WTC11 (cell line): ENCODE measurements at places on chromosomes 4 and X. TPM values are rescaled to one million over a fixed set of nuclear protein-coding genes. Genes with fewer than 3 reads are reported as not detected.

The FGB gene
- total RNA-seq = 2.0 to 3.5 TPM (median 2.3 TPM) in 3 replicates

- DNase-seq = no peak
These were observed 21.0 kb upstream of the JAKMIP1 start for GRCh38 chr4:6221301-6221850.

The F11 gene
- total RNA-seq = 1.6 to 1.9 TPM (median 1.6 TPM) in 3 replicates

- DNase-seq = no peak
These were observed 601.0 kb downstream of the TMA16 start for GRCh38 chr4:164095313-164096110.

DNA sequence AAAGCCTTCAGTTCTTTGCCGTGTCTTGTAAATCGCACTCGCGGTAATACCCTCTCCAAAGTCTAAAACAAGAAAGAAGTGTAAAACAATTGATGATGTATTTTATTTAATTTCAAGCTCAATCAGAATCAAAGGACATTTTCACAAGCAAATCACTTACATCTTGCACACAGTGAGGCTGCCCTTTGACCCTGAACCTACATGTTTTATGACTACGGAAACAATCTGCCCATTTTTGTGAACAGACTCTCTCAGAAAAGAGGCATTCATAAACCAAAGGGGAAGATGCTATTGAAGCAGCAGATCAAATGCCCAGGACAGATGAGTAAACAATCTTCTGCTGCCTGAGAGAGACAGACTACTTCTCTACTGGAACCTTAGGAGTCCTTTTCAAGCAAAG, 76.0 kb upstream of the DDX60 start:
- no peak for DNase-seq

GRCh38 chrX:40068048-40068447, 29.7 kb downstream of the BCOR start:
- no peak for DNase-seq

DNA sequence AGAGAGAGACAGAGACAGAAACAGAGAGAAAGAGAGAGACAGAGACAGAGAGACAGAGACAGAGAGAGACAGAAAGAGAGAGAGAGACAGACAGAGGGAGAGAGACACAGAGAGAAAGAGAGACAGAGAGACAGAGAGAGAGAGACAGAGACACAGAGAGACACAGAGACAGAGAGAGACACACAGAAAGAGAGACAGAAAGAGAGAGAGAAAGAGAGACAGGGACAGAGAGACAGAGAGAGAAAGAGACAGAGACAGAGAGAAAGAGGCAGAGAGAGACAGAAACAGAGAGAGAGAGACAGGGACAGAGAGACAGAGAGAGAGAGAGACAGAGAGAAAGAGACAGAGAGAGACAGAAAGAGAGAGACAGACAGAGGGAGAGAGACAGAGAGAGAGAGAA, 52.9 kb downstream of the CRLF2 start:
- DNase-seq = no peak

GRCh38 chr4:151484396-151485102, 75.6 kb downstream of the FHIP1A start:
- peak; percentile 36 for DNase-seq

GRCh38 chr4:47271291-47271690, 192.2 kb downstream of the COMMD8 start:
- DNase-seq = no peak

- no peak for DNase-seq
These were observed 13.0 kb upstream of the IRAK1 start for GRCh38 chrX:154032653-154033052.

DNA sequence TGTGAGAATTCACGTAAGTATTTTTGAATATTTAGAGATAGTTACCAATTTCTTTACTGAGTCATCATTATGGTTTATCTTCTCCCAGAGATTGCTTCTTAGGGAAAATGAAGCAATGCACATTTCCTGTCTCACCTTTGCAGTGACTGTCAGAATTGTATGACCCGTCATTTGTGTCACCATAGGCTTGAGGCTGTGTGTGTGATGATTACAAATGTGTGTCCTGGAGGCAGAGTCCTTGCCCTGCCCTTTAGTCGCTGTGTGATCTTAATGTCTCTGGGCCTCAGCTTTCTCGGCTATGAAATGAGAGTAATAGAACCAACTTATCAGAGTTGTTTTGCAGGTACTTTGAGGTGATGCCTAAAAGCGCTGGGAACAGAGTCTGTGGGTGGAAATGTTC, 13.9 kb downstream of the HCCS start:
- no peak for DNase-seq

GRCh38 chr4:5511791-5512190, 196.6 kb downstream of the EVC2 start:
- DNase-seq = no peak

The ZNF630 gene
- 1.3 to 2.1 TPM (median 1.9 TPM) in 3 replicates for total RNA-seq

DNA sequence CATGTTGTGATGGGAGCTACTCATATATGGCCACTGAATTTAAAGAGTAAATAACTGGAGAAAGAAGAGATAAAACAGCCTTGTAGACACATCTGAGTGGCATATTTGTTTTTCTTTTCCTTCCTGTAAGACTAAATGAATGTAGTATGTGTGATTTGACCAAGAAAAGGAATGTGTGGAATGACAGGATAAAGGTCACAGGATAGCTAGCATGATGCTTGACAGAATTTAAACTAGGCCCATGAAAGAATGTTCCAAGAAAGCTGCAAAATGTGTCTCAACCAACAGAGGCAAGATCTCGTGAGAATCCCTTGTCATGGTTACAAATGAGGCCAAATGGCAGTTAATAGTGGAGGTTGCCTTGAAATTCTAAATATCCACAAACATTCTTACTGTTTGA, 137.0 kb downstream of the KCNIP4 start:
- no peak for DNase-seq

- no peak for DNase-seq
These were observed 57.1 kb downstream of the COMMD8 start for GRCh38 chr4:47406408-47406807.

DNA sequence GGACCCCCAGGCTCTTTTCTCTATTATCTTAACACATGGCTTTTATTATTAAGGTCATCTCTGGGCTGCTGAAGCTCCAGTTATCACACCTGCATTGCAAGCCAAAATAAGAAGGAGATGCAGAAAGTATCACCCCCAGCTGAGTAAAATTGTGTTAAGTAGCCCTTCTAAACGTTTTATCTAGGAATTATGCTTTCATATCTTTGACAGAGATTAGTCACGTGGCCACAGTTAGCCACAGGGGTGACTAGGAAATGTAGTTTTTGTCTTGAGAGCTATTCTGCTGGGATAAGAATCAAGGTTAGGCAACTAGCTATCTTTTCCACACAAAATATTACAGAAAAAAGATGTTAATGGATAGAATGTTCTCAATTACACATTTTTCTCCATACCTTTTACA, 102.1 kb downstream of the ANXA3 start:
- no peak for DNase-seq

The ZNF595 gene
- 17.5 to 24.5 TPM (median 19.4 TPM) in 3 replicates for total RNA-seq

GRCh38 chrX:96440941-96441340, 243.7 kb upstream of the DIAPH2 start:
- DNase-seq = no peak

DNA sequence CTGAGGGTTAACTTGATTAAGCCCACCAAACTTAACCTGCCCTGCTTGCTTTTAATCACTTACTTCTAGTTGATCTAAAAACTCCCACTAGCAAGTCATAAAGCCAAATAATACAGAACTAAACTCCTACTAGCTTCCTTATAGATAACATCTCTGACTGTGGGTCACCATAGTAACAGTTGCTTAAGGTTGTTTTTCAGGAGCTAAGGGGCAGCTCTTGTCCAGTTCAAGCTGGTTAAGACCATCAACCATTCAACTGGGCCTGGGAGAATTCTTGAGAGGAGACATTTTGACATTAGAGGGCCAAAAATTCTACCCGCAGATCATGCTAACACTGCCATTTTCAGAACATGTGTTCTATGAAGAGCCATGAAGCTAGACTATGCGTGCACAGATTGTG, 67.0 kb downstream of the UCHL1 start:
- no peak for DNase-seq

- peak; percentile 22 for DNase-seq
These were observed 86.4 kb downstream of the BMP15 start for GRCh38 chrX:50996930-50997329.

GRCh38 chr4:101914761-101915160, 124.2 kb downstream of the BANK1 start:
- no peak for DNase-seq

- no peak for DNase-seq
These were observed 46.1 kb upstream of the CEP135 start for GRCh38 chr4:55902677-55903076.

- no peak for DNase-seq
These were observed 40.9 kb downstream of the KDM6A start for GRCh38 chrX:44913656-44914531.

- DNase-seq = no peak
These were observed 12.8 kb downstream of the TBC1D9 start for GRCh38 chr4:140743194-140743931.

The PARM1 gene
- 3.5 to 6.3 TPM (median 4.1 TPM) in 3 replicates for total RNA-seq

- DNase-seq = no peak
These were observed 11.4 kb downstream of the FTSJ1 start for GRCh38 chrX:48487362-48487798.

The TIGD2 gene
- 5.0 to 6.0 TPM (median 5.3 TPM) in 3 replicates for total RNA-seq

The RNF150 gene
- total RNA-seq = 5.9 to 7.4 TPM (median 7.0 TPM) in 3 replicates

The SCFD2 gene
- total RNA-seq = 9.3 to 12.4 TPM (median 10.3 TPM) in 3 replicates

- no peak for DNase-seq
These were observed 140.2 kb upstream of the TBL1X start for GRCh38 chrX:9324676-9325075.

GRCh38 chr4:153521999-153522801, 56.0 kb downstream of the TMEM131L start:
- no peak for DNase-seq

DNA sequence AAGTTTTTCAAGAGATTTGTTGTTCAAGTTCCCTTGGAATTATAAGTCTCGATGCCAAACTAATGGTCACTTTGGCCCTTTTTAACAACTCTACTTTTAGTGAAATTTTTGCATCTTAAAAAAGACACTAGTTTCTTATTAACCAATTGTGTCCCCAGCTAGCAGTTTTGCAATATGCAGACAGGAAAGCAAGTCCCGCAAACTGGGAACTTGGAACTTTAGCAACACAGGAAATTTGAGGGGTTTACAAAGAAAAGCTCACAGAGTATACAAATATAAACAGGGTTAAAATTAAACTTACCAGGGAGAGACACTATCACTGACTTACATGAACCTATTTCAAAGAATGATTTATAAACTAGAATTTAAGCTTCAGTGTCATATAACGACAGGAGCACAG, 137.9 kb downstream of the ANK2 start:
- no peak for DNase-seq

The SUPT20HL2 gene
- not detected in 3 replicates for total RNA-seq

GRCh38 chr4:25856756-25857155, 6.0 kb downstream of the SEL1L3 start:
- no peak for DNase-seq

- no peak for DNase-seq
These were observed 40.5 kb downstream of the TECRL start for GRCh38 chr4:64368741-64369140.

The NUDT6 gene
- 8.0 to 8.7 TPM (median 8.4 TPM) in 3 replicates for total RNA-seq

DNA sequence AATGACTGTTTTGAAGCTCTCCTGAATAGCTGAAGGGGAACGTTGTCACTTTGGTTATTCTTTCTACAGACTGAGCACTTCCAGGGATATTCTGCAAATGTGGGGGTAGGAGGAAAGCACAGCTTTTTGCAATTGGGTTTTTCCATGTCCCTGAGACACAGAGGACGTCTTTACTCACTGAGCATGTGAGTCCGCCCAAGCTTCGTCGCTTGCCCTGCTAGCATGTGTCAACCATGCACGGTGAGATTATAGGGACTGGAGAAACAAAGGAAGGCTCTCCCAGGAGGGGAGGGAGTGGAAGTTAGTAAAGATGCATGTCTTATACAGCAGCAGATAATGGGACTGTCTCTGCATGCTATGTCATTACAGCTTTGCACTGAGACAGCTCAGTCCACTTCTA, 111.5 kb upstream of the SFRP2 start:
- DNase-seq = no peak

DNA sequence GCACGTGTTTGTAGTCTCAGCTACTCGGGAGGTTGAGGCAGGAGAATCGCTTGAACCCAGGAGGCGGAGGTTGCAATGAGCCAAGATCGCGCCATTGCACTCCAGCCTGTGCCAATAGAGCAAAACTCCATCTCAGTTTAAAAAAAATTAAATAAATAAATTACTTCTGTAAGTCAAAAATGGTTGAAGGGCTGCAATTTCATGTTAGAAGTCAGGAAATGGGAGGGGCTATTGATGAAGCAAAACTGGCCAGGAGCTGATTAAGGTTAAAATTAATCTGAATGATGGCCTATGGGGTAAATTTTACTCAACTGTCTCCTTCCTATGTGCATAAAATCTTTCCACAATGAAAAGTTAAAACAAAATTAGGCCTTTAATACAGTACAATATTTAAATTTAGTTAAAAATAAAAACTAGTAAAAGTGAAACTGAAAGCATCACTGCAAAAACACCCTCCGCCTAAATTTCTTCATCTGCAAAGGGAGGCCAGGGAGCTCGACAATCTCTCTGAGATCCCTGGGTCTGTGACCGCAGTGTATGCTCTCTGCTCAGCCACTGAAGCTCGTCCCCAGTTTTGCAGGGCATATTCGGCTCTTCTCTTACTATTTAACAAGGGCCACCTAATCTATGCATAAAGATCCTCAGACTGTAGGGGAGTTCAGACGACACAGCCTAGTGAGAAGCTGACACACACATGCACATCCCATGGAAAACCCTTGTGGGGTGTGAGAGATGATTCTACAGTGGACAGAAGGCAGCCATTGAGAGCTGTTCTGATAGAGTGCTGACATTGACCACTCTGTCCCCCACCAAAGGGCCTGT, 57.2 kb downstream of the IRF2 start:
- DNase-seq = no peak
